NCI-H2029 treated with DMSO at 0.1 percent for 48 hours (cell line): ENCODE measurements at places on chromosomes 5 and 9.

DNA sequence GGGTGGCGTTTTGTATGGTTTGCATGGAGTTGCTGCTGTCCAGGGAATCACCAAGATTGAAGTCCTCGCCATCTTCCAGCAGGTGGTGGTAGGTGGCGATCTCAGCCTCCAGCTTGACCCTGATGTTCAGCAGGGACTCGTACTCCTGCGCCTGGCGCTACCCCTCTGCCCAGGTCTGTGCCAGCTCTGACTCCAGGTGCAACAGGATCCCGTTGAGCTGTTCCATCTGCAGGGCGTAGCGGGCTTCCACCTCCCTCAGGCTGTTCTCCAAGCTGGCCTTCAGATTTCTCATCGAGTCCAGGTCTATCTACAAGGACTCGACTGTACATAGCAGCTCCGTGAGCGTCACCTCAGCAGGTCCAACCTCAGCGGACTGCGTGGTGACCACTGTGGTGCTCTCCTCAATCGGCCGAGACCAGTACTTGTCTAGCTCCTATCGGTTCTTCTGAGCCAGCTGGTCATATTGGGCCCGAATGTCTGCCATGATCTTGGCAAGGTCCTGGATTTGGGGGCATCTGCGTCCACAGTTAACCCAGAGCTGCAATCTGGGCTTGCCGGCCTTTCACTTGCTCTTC, 1584.8 kb upstream of the ACO1 start:
- DNase-seq = no peak

GRCh38 chr5:73654171-73654811, 28.3 kb downstream of the ARHGEF28 start:
- DNase-seq = no peak

- DNase-seq = no peak
Measured at GRCh38 chr5:33608344-33609041, 167.7 kb downstream of the TARS1 start.

GRCh38 chr5:67178085-67178484, 18.5 kb downstream of the CD180 start:
- no peak for DNase-seq

GRCh38 chr5:131661933-131662332, 26.9 kb upstream of the RAPGEF6 start:
- no peak for DNase-seq

DNA sequence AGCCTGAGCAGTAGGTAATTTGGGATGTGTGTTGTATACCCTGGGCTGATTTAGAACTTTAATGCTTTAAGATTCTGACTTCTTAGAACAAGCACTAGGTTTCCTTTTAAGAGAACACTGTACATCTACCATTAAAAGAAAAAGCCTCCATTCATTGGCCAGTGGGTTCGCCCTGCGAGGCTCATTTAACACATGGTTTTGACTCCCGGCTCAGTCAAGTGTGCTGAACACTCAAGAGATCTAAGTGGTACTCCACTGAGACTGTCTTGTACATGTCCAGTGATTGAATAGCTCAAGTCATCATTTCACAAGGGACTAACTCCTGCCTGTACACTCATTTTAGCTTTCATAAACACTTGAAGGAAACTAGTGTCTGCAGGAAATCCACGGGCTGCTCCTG, 3.9 kb downstream of the FUBP3 start:
- no peak for DNase-seq

DNA sequence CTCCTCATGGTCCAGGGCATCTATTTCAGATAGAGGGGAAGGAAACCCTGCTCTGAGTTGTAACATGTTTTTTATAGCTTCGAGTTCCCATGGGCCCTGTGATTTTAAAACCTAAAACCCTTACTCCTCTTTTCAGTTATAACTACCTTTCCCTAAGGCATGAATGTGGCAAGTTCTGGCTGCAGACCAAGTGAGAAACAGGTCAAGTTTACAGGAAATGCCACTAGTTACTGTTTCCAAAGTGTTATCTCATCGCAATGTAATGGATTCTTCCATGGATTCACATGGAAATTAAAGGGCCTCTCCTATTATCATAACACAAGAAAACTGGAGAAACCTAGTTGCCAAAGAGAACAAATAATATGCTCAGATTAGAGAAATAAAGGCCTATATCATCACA, 574.5 kb upstream of the GRAMD2B start:
- no peak for DNase-seq

DNA sequence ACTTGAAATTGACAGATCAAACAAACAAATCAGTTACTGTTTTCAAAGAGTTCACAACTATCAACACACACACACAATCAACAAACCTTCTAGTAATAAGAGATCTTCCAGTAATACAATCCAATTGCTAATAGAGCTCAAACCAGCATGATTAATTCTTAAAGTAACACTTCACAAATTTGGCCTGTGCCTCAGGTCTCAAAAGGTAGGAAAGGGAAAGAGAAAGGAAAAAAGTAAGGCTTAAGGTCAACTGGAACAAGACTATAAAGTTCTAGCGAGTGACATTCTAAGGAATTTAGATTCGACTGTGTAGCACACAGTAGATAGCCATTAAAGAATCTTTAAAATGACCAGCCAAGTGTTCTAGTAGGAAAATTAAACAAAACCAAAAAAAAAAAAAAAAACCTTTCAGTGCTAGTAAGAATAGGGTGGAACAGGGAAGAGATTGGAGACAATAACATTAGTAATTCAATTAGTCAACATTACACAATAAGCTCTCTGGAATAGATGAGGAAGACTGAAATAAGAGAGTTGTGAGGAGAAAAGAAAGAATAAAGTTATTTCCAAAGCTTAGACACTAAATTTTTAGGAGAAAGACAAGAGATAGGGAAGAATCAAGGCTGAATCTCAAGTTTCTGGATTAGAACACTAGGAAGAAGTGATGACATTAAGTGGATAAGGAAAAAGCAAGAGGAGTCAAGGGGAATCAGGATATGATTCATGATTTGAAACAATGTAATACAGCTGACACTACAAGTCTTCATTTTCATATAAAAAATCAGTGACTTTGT, 86.1 kb downstream of the FBXL17 start:
- DNase-seq = no peak

DNA sequence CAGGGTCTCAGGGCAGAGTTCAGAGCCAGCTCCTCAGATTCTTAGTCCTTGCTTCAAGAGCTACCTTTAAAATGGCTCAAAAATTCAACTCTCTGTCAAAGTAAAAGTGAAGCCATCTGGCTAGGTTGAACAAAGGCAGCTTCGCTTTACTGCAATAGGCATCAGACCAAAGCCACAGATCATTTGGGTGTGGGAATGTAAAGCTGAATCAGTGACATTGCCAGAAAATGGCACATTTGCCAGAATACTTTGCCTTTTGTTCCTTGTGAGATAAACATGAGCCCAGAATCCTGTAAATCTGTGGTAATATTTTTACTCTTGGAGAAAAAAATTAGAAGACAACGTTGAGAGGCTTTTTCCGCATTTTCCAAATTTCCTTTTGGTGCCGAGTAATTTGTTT, 210.5 kb downstream of the PALM2AKAP2 start:
- DNase-seq = no peak

DNA sequence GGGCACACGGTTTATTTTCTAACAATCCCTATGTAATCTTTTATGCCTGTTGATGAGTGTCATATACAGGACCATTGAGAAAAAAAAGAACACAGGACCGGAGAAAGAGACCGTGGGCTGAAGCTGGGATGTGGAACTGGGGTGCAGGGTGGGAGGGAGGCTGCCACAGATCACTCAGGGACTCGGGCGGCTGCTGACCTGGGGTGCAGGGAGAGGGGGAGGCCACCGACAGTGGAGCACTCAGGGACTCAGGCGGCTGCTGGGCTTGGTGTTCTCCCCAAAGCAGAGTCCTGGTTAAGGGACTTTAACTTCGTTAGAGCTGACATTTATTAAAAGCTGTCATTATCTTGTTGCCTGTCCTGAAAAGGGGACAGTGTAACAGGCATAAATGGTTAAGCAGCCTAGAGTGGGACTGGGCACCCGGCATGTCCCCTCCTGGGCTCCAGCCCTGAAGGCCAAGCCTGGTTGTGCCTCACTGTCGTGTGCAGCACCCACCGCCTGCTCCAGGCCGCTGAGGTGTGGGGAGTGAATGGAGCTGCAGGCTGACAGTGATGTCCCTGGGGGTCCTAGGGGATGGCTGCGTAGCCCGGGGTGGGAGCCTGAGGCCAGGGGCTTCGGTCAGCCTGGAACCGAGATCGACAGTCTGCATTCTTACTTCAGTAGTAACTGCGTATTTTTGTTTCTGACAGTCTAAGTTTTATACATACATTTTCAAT, 14.0 kb downstream of the NDUFS6 start:
- no peak for DNase-seq

DNA sequence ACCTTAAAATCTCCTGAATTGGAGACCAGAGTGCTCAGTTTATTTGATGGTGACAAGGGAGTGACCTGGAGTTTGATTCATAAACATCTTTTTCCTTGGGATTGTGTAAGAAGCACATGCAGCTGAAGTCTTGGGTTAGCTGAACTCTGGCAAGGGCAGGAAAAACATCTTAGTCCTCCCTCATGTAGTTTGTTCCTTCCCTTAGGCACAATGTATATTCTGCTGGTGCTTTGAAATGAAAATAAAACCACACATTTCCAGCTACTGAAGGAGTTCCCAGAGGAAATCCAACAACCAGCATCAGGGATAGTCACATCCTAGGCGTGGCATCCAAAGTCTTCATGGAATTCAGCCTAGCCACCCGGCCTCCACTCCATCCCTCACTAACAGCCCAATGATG, 95.2 kb upstream of the PAPPA start:
- DNase-seq = no peak

GRCh38 chr5:133035224-133035623, 8.9 kb upstream of the ZCCHC10 start:
- DNase-seq = no peak

- no peak for DNase-seq
Measured at GRCh38 chr9:14585730-14586473, 107.3 kb downstream of the ZDHHC21 start.

DNA sequence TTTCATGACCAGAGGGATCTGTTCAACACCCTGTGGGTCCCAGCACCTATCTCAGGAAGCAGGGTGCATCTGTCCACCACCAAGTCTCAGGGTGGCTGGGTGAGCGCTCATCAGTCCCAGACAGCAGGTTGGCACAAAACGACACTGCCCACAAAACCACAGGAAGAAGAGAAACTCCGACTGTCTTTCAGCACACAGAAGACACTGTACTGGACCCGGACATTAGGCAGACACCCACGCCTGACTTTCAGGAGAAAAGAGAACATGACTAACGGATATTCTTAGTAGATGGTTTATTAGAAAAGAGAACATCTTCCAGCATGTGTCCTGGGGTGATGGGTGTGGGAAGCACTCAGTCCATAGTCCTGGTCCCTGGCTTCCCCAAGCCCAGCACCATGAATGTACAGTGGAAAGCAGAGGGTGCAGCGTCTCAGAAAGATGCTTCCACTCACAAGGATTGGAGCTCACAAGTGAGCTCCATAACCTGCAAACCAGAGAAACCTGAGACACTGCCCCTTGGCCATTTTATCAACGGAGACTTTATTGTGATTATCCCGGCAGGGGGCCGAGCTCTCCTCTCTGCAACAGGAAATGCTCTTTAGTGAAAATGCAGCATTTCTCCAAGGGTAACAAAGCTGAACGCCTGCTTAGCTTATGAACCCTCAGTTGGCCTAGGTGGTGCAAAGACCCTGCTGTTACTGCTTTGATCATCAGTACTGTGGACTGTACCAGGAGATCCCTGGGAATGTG, 35.8 kb upstream of the LCP2 start:
- no peak for DNase-seq

DNA sequence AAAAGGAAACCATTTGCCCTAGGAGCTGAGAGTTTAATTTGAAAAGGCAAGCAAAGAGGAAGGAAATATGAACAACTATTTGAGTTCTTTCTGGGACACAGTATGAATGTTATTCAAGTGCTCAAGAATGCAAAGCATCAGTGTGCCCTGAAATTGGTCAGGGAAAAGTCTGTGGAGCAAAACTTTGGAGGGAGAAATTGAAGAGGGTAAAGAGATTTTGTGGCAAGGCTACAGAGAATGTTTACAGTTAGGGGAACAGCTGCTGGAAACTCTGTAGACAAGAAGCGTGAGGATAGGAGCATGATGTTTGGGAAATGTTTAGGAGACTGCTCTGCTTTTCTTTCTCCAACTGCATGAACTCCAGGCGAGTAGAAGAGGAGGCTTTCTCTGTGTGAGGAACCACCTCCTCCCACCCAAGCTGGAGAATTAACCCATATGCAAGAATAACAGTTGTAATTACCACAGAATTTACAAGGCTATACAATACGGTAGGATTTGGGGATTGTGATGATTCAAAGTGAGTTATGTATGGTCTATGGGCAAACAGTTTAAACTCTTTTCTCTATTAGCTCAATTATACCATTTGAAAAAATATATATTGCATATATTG, 75.4 kb upstream of the IL7R start:
- no peak for DNase-seq

- DNase-seq = no peak
Measured at GRCh38 chr5:179668391-179668790, 12.4 kb downstream of the CBY3 start.

DNA sequence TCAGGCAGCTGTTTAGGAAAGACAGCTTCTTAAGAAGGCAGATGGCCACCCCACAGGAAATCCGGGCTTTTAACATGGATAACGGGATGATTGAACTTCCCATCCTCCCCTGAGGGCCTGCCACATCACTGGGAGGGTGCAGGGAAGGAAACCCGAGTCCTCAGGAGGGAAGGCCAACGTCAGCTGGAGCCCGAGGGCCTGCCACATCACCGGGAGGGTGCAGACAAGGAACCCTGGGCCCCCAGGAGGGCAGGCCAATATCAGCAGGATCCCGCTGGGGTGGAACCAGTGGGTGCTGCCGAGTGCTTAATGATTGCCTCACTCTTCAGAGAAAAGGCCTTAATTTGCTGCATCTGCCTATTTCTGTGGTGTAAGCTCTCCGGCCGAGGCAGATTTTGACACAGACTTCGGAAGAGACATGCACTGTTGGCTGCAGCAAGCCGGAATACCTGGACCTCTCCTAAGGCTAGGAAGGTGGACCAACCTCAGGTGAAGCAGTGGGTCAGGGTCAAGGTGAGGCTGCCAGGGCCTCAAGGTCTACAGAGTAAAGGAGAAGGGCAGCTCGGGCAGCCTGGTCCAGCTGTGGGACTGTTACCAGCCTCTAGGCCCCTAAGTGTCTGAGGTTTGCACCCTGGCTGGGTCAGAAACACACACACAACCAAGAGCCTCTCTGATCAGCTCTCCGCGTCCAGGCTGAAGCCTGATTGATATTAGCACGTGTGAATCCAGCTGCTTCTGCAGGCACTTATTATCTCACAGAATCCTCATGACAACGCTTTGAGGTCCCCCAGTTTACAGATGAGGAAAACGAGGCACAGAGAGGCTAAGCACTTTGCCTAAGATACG, 14.8 kb upstream of the COL5A1 start:
- no peak for DNase-seq

DNA sequence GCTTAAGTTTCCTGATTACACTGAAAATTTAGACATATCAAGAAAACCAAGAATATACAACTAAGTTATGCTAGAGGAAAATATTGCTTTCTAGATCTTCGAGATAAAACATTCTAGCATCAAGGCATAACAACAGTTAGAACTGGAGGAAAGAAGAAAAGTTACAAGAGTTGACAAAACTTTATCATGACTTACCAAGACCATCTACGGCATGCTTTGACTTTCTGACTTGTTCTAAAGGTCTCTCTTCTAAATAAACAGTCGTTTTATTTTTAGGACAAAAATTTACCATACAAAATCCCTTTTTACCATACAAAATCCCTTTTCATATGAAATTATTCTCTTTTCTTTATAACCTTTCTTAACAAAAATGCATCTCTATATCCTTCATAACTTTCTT, 1110.1 kb upstream of the CDH10 start:
- no peak for DNase-seq

- no peak for DNase-seq
Measured at GRCh38 chr9:135819905-135820304, 87.4 kb downstream of the CAMSAP1 start.
